ENCODE measurements at places on chromosomes 5 and 9. TPM values are rescaled to one million over a fixed set of nuclear protein-coding genes. Genes with fewer than 3 reads are reported as not detected.

The CDC20B gene
- not detected for total RNA-seq

The BHMT gene
- not detected for total RNA-seq

The ADAMTS2 gene
- total RNA-seq: not detected

The AMACR gene
- total RNA-seq: 5.0 TPM

The DMRTA1 gene
- total RNA-seq: not detected

All from OCI-LY7 (cell line).